ENCODE measurements at places on chromosomes 16 and 17.
A peak's percentile ranks its signal among the peaks of the same experiment; 100 is the strongest.

DNA sequence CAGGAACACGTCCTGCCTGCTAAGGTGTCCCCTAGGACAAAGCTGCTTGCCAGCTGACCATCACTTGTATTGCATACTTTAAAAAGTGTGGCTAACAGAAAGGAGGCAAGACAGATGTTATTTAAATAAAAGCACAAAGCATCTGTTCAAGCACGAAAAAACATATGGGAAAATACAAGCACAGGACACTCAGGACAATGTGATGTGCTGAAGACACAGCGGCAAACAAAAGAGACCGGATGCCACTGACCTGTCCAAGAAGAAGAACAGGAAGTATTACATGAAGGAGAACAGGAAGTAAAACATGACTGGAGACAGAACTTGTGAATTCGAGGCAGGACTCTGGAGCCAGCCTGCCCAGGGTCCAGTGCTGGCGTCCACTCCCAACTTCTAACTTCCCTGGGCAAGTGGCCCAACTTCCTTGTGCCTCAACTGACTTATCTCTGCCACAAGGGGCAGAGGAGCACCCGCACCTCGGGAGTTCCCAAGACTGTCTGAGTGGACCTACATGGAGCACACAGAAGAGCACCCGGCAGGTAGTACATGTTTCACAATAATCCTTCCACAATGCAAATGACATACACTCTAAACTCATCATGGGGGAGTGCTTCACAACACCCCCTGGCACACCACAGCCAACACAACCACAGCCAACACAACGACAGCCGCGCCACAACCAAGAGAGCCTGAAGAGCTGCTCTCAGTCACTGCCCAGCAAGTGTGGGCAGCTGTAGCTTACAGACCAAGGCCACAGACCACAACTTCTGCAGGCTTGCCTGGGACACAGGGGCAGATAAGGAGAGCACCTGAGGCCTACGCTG, 36.6 kb downstream of the ANKRD11 start:
- no peak for DNase-seq

DNA sequence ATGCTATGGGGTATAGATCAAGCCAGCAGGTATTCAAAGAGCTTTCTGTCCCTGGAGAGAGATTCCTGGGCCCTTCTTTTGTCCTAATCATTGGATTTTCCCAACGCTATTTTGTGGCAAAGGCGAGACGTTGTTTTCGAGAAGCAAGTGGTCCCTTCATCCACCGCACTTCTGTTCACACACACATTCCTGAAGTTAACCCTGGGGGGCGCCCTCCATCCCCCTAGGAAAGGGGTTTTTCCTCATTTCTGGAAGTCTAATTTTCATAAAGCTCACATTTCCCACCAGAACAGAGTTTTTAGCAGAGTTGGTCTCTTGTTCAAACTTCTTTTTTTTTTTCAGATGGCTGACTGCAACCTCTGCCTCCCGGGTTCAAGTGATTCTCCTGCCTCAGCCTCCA, 11.9 kb downstream of the SCGB1C2 start:
- DNase-seq, result no peak

GRCh38 chr17:50689956-50690886, 17.5 kb downstream of the ANKRD40 start:
- no peak for DNase-seq

- peak; percentile 23 for DNase-seq
Measured at GRCh38 chr16:14405611-14406537, 224.2 kb downstream of the PARN start.

GRCh38 chr17:8695241-8695640, 49.4 kb downstream of the CCDC42 start:
- no peak for DNase-seq

- DNase-seq, result no peak
Measured at GRCh38 chr16:23317266-23317661, 15.2 kb downstream of the SCNN1B start.

DNA sequence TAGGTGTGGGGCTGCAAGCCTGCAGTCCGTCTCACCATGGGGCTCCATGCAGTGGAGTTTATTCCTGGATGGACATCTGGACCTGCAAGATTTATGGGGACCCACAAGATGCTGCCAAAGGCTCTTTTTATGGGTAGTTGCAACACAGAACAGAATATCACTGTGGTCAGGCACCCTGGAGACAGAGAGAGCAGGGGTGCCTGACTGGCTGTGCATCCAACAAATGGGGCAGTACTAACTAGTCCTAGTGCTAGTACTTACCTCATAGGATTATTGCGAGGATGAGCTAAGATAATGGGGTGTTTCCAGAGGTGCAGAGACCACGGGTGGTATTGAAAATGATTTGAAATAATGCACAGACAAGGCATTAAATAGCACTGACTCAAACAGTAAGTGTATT, 42.4 kb upstream of the MMP2 start:
- DNase-seq, result no peak

DNA sequence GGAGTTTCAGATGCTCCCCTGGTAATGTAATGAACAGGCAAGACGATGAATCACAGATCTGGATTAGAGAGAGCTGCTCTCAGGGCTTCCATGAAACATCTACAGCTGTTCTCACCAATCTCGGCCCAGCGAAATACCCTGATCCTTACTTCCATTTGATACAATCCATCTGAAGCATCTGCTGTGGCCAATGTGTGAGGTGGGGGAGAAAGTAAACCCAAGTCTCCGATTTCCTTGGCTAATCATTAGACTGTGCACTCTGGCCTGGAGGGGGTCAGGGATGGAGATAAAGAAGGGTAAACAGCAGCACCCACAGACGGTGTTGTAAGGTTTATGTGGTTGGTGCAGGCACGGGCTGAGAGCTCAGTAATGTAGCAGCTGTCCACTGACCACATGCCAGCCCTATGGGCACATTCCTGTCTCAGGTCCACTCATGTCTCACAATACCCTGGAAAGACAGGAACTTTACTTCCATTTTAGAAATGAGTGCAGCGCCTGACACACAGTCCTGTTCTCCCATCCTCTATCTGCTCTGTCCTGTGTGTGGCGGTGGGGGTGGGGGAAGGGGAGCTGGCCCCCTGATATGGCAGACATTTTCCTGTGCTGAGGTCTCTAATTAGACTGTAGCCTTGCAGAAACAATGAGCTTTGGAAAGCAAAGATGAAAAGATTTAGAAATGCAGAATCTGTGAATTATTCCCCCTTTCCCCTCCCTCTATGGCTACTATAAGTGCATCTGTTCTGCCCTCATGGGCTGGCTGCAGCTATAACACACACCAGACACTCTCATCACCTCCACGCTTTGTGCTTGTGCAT, 48.3 kb upstream of the ERN1 start:
- no peak for DNase-seq

DNA sequence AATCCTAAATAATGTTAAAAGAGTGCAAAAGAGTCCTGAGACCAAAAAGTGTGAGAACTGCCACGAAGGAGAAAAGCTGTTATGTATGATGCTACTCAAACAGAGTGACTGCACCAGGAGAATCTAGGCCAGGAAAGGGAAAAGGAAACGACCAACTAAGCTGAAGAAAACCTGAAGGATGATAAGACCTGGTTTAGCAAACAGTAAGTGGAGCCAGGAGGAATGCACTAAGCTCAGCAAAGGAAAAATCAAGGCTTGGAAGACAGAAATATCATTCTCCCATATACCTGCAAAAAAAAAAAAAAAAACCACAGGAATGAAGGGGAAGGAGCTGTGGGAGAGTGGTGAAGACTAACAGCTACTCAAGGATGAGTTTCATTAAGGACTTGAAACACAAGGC, 21.1 kb downstream of the CMC2 start:
- DNase-seq, result no peak

- no peak for DNase-seq
Measured at GRCh38 chr16:60582528-60582927, 1453.7 kb downstream of the CDH8 start.

- no peak for DNase-seq
Measured at GRCh38 chr17:61324950-61325349, 74.7 kb upstream of the TBX2 start.

- DNase-seq, result peak; percentile 62
Measured at GRCh38 chr17:58344791-58345157, 7.2 kb downstream of the SUPT4H1 start.

- peak; percentile 11 for DNase-seq
Measured at GRCh38 chr16:9159839-9160550, 68.6 kb downstream of the HAPSTR1 start.

- DNase-seq, result no peak
Measured at GRCh38 chr17:3038941-3039340, 24.5 kb downstream of the OR1D5 start.

DNA sequence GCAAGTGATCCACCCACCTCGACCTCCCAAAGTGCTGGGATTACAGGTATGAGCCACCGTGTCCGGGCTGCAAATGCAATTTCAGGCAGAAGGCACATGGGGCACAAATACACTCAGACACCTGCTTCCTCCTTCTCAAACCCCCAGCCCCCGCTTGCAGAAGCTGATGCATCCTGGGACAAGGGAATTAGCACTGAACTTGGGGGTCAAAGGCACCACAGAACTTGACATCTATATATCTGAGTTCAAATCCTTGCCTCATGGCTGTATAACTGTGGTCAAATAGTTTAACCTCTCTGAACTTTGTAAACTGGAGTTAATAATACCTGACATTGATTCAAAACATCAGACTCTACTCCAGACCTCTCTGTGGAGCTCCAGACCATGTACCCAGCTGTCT, 4.1 kb upstream of the ARL5C start:
- DNase-seq, result no peak

DNA sequence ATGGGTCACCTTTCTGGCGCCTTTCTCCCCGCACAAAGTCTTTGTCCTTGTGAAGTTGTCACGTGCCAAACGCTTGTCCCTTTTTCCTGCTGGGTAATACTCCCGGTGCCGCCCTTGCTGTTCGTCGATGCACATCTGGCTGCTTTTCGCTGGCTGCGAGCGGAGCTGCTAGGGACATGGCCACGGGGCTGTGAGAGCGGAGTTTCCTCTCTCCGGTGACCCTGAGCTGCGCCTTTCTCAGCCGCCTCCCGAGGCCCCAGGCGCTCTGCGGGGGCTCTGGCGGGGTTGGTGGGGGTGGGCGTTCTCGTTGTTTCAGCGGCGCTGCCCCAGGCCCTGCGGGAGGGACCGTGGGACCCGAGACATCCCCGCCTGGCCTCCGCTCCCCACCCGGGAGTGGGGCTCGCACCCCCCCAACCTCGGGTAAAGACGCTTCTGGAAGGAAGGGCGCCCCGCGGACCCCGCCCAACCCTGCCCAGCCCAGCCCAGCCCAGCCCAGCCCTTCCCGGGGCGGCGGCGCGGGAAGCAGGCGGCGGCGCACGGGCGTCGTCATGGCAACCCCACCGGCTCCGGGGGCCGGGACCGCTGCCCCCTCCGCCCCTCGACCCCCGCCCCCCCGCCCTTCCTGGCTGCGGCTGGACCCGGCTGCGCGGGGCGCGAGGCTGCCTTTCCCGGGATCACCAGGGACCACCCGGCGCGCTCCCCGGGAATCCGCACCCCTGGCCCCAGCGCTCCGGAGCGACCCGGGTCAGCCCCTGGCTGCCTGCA, 12.3 kb downstream of the CHMP6 start:
- no peak for DNase-seq

- no peak for DNase-seq
Measured at GRCh38 chr16:30149250-30149930, 26.4 kb upstream of the MAPK3 start.

- no peak for DNase-seq
Measured at GRCh38 chr16:84029297-84030047, 13.1 kb downstream of the SLC38A8 start.

All from stimulated activated CD4-positive, alpha-beta T cell treated with anti-CD3 and anti-CD28 coated beads, Interleukin-4, amount 100 ng/mL, for 1 hour (primary cell).